ENCODE measurements at places on chromosomes 6 and 20.

DNA sequence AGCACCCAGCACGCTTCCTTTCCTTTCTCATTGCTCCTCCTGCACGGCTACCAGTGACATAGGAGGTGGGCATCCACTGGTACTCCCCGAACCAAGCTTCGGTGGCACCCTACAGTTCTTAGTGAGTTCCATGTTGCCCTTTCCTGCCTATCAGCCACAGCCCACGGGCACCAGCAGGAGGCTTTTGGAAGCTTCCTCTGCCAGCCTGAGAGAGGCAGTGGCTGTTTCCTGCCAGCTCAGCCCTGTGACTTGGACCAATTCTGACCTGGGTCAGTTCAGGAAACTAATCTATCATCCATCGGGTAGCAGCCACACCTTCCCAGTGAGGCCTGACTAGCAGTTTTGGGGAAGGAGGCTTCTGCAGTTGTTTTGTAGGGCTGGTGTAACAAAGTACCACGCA is 176.4 kb upstream of the UST start:
- DNase-seq: no peak

DNA sequence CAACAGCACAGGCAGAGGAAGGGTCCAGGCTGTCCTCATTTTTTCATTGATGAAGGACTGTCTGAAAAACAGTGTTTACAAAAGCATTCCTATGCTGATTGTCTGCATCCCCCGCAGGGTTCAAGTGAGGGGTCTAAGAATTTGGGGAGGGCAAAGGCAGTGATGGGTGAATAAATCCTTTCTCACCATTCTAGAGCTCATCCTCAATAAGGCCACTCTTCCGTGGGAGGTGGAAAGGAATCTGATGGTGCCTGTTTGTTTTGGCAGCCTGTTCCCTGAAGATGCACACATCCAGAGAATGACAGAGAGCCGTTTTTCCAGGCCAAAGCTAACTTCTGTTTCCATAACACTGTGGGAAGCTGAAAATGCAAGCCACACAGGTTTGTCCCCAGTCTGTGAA is 164.5 kb downstream of the MOXD1 start:
- no peak for DNase-seq

GRCh38 chr6:111011360-111012142 is 29.7 kb downstream of the RPF2 start:
- peak; percentile 33 for DNase-seq

GRCh38 chr6:161316531-161316930 is 42.7 kb upstream of the AGPAT4 start:
- no peak for DNase-seq

- no peak for DNase-seq
Observed at GRCh38 chr20:17928633-17929311, 39.8 kb downstream of the SNX5 start.

GRCh38 chr6:26269531-26270485 is 95.2 kb upstream of the BTN3A2 start:
- peak; percentile 25 for DNase-seq
